Germinal center (tissue), 1 donor: ENCODE measurements at places on chromosomes 1 and 21.
A peak's percentile ranks its signal among the peaks of the same experiment; 100 is the strongest.

DNA sequence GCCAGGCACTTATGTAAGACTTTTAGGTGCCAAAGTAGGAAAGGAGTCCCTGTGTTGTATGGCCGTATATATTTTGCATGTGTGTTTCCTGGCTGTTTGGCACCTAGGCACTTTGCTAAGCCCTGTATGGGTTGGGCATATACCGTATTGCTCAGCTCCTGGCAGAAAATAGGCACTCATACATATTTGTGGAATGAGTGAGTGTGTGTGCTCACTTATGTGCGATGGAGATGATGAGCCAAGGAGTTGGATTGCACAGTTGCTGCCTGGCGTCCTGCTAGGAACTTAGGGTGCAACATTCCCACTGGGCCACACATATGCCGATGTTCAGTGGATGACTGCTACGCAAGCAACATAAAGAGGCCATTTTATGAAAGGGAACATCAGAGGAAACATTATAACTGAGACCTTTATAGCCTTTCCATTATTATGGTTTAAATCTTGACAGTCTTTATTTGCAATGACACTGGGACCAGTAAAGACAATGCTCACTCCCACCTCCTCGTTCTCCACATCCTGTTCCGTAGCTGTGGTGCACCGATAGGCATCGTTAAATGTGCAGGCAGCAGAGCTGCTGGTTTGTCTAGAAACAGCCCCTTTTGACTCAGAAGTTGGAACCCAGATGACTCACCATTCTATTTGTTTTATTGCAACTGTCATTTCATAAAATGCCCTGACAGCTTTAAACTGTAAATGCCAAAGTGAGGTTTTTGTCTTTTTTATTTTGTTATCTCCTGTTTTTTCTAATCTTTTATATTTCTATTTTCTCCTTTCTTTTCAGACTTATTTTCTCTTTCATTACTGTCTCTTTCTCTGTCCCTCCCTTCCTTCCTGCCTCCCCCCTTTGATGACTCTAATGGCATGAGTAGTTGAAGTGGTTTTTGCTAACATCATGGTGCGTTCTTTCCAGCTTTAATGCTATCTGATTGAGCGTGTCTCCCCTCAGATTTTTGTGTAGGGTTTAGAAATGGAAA, 36.1 kb downstream of the PEX14 start:
- DNase-seq: peak; percentile 24

- no peak for DNase-seq
Measured at GRCh38 chr1:218686258-218686657, 341.1 kb downstream of the TGFB2 start.

GRCh38 chr21:26844258-26845065, 747 bp downstream of the ADAMTS1 start:
- no peak for DNase-seq

DNA sequence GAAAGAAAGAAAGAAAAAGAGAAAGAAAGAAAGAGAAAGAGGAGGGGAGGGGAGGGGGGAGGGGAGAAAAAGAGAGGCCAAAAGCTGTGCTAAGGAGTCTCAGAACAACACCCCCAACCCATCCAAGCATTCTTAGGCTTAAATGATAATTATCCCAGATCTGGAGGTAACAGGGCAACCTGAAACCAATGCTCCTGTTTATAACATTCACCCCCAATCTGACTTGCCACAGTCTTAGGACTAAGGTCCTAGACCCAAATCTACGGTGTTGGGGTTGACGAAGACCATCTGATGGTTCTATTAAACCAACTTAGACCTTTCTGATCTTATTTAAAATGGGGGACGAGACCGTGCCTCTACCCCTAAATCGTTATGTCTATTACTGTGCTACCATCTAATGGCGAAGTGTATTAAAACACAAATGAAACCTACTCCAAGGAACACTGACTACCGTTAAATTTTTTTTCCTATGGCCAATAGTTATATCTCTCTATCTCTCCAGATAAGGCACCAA, 119.3 kb upstream of the CDC42BPA start:
- no peak for DNase-seq

GRCh38 chr1:44408632-44409602, 3.9 kb downstream of the RNF220 start:
- DNase-seq: no peak

- no peak for DNase-seq
Measured at GRCh38 chr1:44932151-44932550, 54.2 kb downstream of the EIF2B3 start.

GRCh38 chr1:167617153-167618147, 12.6 kb upstream of the RCSD1 start:
- peak; percentile 85 for DNase-seq

DNA sequence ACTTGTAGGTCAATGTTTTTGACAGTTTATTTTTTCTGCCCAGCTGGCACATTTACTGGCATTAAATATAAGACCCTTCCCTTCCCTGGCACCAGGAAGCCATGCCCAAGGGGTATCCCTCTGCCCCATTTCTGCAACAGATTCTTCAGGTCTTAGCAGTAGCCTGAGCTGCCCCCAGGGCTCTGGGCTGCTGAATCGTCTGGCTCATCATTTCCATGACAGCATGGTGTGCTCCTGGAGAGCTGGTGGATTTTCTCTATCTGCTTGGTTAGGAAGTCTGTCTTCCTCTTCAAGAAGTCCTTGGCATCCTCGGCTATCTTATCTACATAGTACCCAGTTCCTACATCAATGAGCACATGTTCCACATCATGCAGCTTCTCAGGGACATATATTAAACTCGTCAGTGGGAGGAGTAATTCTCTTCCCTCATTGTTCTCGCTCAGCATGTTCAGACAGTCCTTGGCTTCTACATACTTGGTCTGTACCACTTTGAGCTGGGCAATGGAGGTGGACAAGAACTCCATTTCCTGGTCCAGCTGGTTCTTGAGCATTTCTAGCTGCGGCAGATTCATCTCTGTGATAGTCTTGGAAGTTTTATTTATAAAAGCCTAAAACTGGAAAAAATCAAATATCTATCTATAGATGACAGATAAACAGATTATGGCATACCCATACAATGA, 23.5 kb downstream of the MIA3 start:
- no peak for DNase-seq

GRCh38 chr1:55285834-55286233, 70.7 kb upstream of the USP24 start:
- no peak for DNase-seq

DNA sequence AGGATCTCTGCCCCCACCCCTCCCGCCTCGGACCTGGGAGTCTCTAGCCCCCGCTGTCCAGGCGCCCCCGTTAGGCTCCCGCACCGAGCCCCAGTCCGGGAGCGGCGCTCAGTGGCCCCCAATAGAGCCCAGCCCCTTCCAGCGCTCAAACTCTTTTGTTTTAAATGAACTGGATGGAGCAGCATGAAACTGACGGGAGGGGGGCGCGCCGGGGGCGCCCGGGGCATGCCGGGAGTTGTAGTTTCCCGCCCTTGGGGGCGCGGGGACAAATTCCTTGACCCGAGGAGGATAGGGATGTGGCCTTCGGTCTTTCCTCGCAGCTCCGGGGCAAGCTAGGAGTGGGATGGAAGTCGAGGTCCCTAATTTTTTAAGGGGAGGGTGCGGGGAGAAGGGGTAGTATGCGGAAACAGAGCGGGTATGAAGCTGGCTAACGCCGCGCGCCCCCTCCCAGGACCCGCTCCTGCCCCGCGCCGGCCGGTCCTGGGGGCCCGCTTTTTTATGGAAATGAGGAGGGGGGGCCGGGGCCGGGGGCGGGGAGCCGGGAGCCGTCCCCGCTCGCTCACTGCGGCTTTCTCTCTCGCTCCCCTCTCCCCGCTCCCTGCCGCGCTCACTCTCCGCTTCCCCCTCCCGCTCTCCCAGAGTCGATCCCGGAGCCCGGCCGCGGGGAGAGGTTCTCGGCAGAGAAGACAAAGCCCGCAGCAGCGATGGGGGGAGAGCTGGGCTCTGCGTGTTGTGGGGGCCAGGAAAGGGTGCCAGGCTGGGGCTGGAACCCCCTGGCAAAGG, at the start of gene MEX3A:
Gene MEX3A (minus strand): TSS at position 157 of the 783 bp plus-strand sequence. CDS start 467 bp downstream, outside the sequence.
- DNase-seq: peak; percentile 77
